SK-N-SH (cell line): ENCODE measurements at places on chromosomes 2 and 18.

- DNase-seq: no peak
Observed at GRCh38 chr2:3443506-3444084, 64.1 kb downstream of the TRAPPC12 start.

- no peak for DNase-seq
Observed at GRCh38 chr2:83900862-83901261, 558.2 kb downstream of the SUCLG1 start.

GRCh38 chr2:197121756-197122385 lies 188.7 kb downstream of the ANKRD44 start:
- no peak for DNase-seq

DNA sequence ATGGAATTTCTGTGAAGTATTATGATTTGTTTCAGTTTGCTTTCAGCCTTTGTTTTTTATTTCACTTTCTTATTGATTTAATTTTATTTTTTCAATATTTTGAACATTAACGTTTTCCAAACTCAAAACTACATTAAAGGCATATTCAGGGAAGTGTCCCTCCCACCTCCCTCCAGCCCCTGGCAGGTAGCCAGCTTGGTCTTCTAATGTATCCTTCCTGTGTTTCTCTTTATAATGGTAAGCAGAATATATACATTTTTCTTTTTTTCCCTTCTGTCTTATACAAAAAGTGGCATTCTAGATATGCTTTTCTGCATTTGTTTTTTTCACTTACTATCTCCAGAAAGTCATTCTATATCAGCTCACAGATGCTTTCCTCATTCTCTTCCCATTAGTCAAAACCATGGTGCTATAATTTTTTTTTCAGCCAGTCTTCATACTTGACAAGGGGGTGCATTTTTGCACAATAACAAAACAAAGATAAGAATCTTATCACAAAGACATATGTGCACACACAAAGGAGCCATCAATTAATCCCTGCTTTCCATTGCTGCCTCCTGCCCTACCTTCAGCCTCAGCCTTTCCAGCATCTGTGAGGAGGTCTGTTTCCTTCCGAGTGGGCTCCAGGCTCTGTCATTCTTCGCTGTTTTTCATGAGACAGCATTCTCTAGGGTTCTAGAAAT lies 33.7 kb upstream of the TMEM177 start:
- peak; percentile 37 for DNase-seq

DNA sequence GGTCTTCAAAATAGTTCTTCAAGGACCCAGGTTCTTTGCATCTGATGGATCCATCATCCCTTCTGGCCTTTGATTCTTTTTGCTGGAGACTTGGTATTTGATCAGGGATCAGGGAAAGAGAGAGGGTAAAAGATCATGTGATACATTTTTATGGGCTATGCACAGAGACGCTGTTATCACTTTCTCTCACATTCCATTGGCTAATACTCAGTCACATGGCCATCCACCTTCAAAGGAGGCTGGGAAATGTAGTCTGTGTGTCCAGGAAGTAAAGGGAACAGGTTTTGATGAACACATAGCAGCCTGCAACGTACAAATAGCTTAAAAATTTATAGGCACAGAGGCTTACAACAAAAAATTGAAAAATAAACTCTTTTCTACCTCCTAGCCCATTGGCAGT lies 629.6 kb upstream of the FANCL start:
- no peak for DNase-seq

GRCh38 chr2:125092276-125093009 lies 1067.4 kb downstream of the CNTNAP5 start:
- no peak for DNase-seq

DNA sequence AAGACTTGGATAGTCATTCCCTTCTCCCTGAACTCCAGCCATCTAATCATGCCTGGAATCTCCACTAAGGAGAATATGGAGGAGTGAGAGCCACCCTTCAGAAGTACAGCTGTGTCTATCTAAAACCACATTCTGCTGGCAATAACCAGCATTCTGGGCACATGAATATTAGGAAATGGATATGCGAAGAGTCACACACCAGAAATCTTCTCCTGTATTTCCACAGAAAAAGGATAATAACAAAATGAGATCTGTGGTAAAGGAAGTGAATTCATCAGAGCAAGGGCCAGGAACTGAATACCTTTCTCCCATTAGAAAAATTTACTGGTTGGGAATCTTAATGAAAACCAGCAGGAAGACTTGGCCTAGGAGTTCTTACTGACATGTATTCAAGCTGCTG lies 218.8 kb downstream of the SCG2 start:
- DNase-seq: no peak

DNA sequence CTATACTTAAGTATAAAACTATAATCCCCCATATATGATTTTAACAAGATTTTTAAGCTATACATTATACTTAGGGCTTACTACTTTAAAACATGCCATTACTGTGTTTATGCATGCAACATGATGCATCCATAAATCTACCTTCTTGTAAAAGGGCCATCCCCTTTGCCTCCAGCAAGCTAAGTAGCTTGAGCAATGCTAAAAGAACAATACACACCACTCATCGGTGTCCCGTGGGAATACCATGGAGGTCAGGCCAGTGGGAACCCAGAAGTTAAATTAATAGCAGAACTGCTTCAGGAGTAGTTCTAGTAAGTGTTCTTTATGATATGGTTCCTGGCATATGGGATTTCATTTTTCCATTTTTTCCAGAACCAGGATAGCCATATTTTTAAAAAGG lies 37.8 kb downstream of the SH3RF3 start:
- no peak for DNase-seq

DNA sequence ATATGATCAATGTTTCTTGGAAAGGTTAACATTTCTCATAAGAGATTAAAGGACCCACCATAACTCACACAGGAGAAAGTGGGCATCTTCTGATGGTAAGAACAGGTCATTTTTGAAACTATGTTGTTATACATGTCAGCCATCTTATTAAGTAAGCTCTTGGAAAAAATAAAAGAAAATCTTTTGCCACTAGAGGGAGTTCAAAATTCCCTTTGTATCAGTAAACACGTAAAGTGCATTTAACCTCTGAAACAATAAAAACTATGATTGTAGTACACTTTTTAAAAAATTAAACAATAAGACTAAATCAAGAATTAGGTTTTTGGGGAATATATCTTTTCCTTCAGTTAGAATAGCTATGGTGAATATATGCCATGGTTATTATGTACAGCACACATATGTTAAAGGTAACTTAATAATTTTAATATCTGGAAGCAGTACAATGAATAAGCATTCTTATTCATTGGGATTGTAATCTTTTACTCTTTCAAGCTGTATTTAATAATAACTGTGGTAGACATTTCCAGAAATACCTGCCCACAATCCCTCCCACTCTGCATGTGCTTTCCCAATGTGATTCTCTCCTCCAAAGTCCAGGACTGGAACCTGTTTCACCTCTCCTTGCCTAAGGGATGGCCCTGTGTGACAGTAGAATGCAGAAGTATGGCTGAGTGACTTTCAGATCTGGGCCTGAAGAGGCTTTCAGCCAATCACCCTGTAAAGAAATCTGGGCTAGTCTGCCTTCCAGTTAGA lies 64.2 kb downstream of the RBMS1 start:
- DNase-seq: no peak

GRCh38 chr2:23556929-23557328 lies 171.9 kb downstream of the KLHL29 start:
- DNase-seq: peak; percentile 57

DNA sequence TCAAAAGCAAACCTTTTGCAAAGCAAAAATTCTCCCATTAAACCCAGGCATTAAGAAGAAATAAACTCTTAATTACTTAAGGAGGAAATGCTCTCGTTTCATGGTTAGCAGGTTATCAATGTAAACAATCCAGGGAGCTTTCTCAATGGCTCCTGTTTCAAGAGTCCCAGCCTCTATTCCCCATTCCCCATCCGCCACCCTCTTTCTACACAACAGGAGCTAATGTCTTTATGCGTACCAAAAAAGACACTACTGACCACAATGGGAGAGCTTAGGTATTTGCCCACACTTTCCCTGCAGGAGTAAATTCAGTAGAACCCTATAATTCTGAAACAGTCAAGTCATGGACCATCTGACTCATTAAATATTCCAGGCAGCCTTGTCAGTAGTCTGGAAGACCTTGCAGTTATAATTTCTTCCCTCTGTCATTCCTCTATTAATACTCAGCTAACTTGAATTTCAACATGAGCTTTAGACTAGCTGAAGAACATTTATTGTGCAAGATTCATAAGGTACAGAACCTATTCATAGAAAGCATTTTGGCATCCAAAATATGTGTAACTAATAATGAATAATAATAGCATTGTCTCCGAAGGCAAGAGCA lies 48.6 kb downstream of the SLC8A1 start:
- DNase-seq: no peak

- no peak for DNase-seq
Observed at GRCh38 chr2:219987830-219988229, 360.4 kb downstream of the SLC4A3 start.

DNA sequence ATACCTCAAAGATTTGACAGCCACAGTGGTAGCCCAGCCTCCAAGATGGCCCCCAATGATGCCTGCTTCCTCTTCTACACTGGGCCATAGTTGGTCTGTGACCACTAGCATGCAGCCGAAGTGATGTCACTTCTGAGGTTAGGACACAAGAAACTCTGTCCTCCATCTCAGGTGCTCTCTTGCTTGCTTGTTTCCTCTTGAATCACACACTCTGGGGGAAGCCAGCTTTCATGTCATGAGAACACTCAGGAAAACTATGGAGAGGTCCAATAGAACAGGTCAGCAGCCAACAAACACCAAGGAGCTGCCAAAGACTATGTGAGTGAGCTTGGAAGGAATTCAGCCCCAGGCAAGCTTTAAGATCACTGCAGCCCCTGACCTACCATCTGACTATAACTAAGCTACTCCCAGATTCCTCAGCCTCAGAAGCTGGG lies 3.3 kb upstream of the ADAM17 start:
- DNase-seq: no peak

DNA sequence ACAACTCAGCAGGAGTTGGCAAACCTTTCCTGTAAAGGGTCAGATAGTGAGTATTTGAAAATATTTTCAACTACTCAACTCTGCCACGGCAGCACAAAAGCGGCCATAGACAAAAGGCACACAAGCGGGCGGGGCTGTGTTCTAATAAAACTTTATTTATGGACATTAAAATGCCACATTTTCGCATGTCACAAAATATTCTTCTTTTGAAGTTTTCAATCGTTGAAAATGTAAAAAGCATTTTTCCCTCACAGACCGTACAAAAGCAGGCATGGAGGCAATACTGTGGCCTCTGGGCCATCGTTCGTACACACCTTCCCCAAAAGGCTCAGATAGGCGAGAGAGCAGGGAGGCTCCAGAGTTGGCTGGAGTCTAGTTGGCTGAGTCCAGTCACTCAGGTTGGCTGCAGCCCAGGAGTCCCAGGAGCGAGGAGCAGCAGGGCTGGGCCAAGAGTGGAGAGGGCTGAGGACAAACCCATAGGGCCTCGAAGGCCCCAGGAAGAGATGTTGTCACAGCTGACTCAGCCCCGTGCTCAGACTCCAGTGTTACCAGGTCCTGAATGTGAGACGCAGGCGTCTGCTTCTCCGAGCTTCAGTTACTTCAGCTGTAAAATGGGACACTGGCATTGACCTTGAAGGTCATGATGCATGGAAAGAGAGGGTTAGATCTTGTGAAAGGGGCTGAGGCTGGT lies 42.5 kb downstream of the SDC1 start:
- DNase-seq: no peak

DNA sequence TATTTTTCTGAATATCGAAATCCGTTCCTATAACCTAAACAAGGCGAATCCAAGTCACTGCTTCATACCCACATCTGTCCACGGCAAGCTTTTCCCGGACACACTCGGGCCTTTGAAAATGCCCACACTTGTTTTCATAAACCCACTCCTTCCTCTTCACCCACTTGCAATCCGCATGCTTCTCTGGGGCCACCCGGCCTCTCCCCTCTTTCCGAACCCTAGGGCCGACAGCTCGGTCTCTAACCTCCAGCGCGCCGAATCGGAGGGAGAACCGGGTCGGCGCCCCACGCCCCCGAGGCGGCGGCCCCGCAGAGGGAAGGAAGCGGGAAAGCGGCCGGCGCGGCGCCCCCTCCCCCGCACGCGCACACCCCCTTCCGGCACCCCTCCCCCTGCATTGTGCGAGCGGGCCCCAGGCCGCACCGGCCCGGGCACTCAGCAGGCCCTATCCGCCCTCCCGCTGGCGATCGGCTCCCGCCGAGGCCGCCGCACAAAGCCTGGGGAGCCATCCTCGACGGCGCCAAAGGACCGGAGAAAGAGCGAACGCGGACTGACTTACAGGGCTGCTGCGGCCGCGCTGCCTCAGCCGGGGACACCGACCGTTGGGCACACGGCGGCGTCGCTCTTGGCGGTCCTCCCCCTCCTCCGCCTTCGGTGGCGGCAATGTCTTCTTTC lies 467 bp downstream of the PUM2 start:
- DNase-seq: peak; percentile 93

GRCh38 chr2:40797120-40797519 lies 345.2 kb upstream of the SLC8A1 start:
- no peak for DNase-seq

DNA sequence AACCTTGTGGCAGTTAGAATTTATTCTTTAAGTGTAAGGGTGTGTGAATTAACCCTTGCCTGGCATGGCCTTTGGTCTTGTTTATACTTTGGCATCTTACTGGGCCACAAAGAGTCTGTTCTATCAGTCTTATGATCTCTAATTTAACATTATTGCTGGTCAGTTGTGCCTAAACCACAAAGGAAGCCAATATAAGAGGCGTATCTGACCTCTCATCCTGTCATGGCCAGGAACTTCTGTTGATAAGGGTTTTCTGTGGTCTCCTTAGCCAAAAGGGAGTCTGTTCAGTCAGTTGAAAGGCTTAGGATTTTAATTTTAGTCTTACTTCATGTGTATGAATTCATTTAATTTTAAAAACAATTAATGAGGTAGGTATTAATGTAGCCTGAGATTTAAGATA lies 127.2 kb downstream of the LRRTM4 start:
- no peak for DNase-seq

GRCh38 chr2:39778233-39778632 lies 825 bp downstream of the THUMPD2 start:
- peak; percentile 51 for DNase-seq

DNA sequence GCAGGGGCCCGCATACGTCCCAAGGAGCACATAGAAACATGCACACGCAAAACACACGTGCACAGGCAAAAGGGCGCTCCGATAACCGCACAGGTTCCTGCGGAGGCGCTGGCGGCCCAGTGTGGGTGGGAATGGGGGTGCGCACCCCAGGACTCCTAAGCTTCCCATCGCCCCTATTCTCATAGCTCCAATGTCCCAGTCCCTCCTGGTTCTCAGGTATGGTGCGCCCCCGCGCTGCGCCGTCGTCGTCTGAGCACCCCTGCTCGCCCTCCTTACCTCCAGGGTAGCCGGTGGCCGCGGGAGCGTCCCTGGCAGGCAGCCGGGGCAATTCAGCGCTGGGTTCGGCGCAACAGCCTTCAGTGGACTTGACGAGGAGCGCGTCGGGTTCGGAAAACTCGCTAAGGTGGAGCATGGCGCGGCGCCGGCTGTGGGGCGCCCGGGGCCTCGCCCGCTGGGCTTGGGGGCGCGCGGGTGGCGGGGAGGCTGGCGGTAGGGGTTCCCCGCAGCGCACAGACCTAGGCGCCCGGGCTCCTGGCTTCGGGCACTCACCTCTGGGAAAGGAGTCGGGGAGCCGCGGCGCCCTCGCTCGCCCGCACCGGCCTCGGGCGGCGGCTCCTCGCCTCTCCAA lies 328 bp downstream of the EGR4 start:
- peak; percentile 61 for DNase-seq
